ENCODE measurements at places on chromosomes 12 and 14. TPM values are rescaled to one million over a fixed set of nuclear protein-coding genes. Genes with fewer than 3 reads are reported as not detected.

The SMIM41 gene
- total RNA-seq = 0.25 TPM

The TAS2R9 gene
- total RNA-seq = 0.27 TPM

The SMCO3 gene
- not detected for total RNA-seq

The STAB2 gene
- total RNA-seq = not detected

The GLIPR1 gene
- 37.2 TPM for total RNA-seq

The CCDC197 gene
- total RNA-seq = not detected

The RTL1 gene
- not detected for total RNA-seq

The RAD9B gene
- 0.90 TPM for total RNA-seq

The MUCL1 gene
- not detected for total RNA-seq

The SLC5A8 gene
- not detected for total RNA-seq

The ALX1 gene
- not detected for total RNA-seq

The B4GALNT3 gene
- total RNA-seq = 13.6 TPM

The ZC3H10 gene
- total RNA-seq = 10.1 TPM

The RFLNA gene
- not detected for total RNA-seq

The ZBTB1 gene
- total RNA-seq = 78.4 TPM

The OTOGL gene
- total RNA-seq = not detected

The TOMM20L gene
- total RNA-seq = not detected

The LRP1-AS gene
- total RNA-seq = not detected

The MYH7 gene
- 0.17 TPM for total RNA-seq

The KRT5 gene
- not detected for total RNA-seq

The KRT75 gene
- total RNA-seq = not detected

The WSCD2 gene
- not detected for total RNA-seq

The PTPN6 gene
- 189 TPM for total RNA-seq

The KCNH3 gene
- 0.71 TPM for total RNA-seq

The PMCH gene
- total RNA-seq = 2.7 TPM

The LRRC43 gene
- 0.29 TPM for total RNA-seq

The FSCB gene
- total RNA-seq = not detected

The KRT4 gene
- total RNA-seq = not detected

The KLRC2 gene
- total RNA-seq = not detected

The PAX9 gene
- not detected for total RNA-seq

The KIF5A gene
- total RNA-seq = 2.2 TPM

The ACOT6 gene
- not detected for total RNA-seq

The PLCZ1 gene
- total RNA-seq = not detected

The ART4 gene
- not detected for total RNA-seq

The SCARB1 gene
- 6.4 TPM for total RNA-seq

The CINP gene
- 27.4 TPM for total RNA-seq

The CNTN1 gene
- total RNA-seq = not detected

The ARMH4 gene
- total RNA-seq = 0.05 TPM

The CKAP4 gene
- 3.8 TPM for total RNA-seq

The PELI2 gene
- total RNA-seq = 5.8 TPM

The TAS2R43 gene
- 1.2 TPM for total RNA-seq

The TMEM229B gene
- 23.3 TPM for total RNA-seq

The AICDA gene
- 0.17 TPM for total RNA-seq

The DLK1 gene
- not detected for total RNA-seq

The LRFN5 gene
- not detected for total RNA-seq

The ACVR1B gene
- 6.3 TPM for total RNA-seq

The PLEKHG3 gene
- 53.8 TPM for total RNA-seq

The TCL1B gene
- not detected for total RNA-seq

The FOXM1 gene
- 90.6 TPM for total RNA-seq
